IPS-NIHi11 (cell line): ENCODE measurements at places on chromosomes 1 and 21.
A peak's percentile ranks its signal among the peaks of the same experiment; 100 is the strongest.

DNA sequence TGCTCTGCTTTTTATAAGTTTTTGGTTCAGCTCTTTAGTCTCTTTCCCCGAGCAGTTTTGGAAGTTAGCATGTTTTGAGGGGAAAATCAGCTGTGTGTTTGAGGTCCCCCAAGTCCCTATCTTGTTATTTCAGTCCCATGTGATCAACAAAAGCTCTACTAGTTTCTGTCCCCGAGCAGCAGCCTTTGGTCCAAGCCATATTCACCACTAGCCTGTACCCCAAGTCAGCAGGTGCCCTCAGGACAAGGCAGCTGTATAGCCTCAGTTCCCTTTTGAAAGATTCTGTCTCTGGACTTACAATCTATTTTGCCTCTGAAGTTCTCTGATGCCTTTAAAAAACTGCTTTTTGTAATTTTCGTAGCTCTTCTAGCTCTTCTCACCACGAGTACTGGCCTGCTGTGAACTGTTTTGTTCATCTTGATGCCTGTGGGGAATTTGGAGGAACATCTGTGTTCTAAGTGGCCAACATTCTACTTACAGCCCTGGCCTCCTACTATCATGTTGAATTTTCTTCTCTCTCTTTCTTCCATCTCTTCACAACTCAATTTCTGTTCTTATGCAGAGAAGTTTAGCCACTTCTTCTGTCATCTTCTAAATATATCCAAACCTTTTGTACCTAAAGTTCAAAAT is 16.7 kb downstream of the UAP1 start:
- no peak for DNase-seq

GRCh38 chr1:233005703-233006102 is 55.3 kb downstream of the NTPCR start:
- DNase-seq: no peak

DNA sequence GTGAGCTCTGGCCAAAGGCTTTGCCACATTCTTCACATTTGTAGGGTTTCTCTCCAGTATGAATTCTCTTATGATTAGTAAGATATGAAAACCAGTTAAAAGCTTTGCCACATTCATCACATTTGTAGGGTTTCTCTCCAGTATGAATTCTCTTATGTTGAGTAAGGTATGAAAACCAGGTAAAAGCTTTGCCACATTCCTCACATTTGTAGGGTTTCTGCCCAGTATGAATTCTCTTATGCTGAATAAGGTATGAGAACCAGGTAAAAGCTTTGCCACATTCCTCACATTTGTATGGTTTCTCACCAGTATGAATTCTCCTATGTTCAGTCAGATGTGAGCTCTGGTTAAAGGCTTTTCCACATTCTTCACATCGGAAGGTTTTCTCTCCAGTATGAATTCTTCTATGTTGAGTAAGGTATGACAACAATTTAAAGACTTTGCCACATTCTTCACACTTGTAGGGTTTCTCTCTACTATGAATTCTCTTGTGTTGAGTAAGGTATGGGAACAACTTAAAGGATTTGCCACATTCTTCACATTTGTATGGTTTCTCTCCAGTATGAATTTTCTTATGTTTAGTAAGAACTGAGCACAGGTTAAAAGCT is 20.7 kb downstream of the ZNF695 start:
- no peak for DNase-seq

GRCh38 chr21:46376231-46376628 is 52.3 kb downstream of the PCNT start:
- DNase-seq: no peak

DNA sequence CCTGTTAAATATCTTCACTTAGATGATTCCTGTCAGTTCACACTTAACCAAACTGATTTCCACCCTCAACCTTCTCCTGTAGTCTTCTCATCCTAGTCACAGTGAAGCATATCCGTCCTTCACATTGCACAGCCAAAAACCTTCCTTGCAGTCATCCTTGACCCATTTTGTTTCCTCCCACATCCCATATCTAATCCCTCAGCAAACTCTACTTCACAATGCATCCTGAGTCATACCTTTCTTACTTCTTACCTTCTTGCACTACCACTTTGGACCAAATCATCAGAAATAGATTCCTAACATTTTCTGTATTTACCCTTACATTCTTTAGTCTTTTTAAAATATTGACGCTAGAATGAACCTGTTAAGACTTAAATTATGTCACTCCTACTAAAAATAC is 86.9 kb downstream of the OLFML2B start:
- no peak for DNase-seq

GRCh38 chr1:28447679-28448078 is 58.2 kb upstream of the RCC1 start:
- no peak for DNase-seq

DNA sequence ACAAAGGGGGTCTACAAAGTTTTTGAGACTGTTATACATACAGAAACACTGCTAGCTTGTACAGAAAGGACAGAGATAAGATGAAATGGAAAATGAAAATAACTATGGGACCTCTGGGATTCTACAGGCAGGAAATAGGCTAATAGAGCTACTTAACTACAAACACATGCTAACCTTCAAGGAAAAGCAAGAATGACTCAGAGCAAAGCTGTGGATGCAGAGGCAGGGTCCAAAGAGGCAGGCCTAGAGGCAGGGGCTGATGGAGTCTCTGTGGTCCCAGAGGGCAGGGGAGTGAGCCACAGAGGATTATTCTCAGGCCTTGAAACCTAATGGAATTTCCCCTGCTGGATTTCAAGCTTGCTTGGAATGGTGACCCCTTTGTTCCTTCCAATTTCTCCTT is 18.7 kb upstream of the GOLT1A start:
- no peak for DNase-seq

GRCh38 chr1:227317523-227318015 is 723 bp downstream of the CDC42BPA start:
- DNase-seq: peak; percentile 78

GRCh38 chr1:218415726-218416125 is 70.6 kb downstream of the TGFB2 start:
- no peak for DNase-seq

DNA sequence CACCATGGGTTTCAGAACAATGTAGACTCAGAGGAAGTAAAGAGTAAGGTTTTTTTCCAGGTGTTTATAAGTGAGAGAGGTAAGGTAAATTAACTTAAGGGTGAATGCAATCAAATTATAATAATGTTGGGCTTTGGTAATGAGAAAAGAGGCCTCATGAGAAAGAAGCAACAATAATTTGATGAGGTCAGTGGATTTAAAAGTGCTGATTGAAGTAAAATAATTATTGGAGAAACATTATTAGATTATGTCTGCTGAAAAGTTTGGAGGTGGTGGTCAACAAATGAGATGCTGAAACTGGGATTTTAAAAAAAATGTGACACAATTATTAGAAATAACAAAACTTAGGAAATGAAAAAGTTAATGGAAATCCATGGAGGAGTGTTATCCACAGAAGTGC is 187.4 kb upstream of the BRINP3 start:
- no peak for DNase-seq

DNA sequence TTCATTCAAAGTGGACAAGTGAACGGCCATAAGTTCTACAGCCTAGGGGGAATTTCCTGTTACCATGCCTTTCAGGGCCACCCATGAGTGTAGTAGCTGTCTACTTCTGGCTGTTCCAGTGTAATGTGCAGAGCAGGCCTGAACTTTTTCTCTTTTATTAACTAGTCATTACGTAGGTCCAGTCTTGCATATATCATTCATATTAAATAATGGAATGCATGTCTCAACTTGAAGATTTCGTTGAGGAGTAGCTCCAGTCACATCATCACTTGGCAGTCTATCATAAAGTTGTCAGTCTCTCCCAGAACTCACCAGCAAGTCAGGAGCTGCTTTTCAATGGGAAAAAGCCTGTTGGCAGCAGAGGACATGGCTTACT is 12.0 kb upstream of the GIPC2 start:
- no peak for DNase-seq

GRCh38 chr1:63916485-63917360 is 142.9 kb downstream of the ROR1 start:
- no peak for DNase-seq
